ENCODE measurements at places on chromosomes 6 and 20.

DNA sequence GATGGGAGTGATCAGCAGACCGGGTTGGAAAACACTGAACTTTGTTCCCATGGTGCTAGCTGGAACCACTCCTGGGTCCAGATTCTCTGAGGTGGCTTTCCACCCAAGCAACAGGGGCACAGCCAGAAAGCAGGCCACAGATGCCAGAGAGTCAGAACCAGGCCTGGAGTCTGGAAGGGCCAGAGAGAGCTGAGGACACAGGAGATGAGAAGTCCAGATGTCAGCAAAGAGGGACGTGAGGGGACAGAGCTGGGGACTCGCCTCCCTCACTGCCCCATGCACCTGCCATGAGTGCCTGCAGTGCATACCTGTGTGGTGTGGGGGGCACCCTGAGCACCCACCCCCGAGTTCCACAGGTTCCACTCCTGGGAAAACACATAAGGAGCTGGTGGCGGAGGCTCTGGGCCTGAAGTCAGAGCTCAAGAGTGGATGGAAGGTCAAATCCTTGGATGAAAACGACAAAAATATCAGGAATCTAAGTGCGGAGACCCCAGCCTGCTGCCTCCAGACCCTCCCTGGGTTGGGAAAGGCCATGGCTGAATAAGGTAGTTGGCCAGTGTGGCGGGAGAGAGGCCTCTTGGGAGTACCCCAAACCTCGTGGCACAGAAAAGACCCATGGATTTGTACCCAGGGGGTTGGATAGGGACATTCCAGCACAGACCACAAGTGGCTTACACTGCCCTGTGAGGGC is 224.2 kb downstream of the SYNDIG1 start:
- no peak for DNase-seq

DNA sequence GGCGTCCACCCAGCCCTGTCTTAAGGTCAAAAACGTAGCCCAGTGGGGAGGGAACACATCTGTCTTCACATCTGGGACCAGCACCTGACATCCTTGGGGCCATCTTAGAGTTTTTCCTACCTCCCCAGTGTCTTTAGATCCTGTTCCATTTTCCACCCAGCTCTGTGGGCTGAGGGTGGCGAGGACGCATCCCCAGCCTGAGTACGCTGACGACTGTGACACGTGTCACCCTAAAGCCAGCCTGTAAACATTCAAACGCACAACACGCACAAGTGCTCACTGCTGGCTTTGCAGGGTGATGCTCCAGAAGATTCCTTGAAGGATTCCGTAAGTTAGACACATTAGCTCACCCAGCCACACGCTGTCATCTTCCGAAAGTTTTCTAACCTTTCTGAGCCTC is 215.9 kb downstream of the TAF4 start:
- no peak for DNase-seq

- peak; percentile 72 for DNase-seq
Measured at GRCh38 chr20:41672282-41672681, 54.1 kb upstream of the CHD6 start.

DNA sequence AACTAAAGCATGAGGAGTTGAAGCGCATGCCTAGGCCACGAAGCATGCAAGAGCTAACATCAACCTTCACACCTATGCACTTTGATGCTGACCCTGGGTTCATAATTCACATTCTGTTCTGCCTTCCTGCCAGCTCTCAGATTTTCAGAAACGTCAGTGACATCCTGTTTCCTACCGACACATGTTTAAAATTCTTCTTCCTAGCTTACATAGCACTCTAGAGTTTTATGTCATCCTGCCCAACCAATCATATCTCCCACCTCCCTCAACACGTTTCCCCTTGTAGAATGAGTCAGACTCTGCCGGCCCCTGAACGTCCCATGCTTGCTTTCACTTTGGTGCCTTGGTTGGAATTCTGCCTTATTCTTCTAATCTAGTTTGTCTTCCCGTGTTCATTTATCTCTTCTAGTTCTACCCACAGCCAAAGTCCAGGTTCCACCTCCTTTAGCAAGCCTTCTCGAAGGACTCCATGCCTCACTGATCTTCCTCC is 97.2 kb upstream of the MAP7 start:
- no peak for DNase-seq

DNA sequence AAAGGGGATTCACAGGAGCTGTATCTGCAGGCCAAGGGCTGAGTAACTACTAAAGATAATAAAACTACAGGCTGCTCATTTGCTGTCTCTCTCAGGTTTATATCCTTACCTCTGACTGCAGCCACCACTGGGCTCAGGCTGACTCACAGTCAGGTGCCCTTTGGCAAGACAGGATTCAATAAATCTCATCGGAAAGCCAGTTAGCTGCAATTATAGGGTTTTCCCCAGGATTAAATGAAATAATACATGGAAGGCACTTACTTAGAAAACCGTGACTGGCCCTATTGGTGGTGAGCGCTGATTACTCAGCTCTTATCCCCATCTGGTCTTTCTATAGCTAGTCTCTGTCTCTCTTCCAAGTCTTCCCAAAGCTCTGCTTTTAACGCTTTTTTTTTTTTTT is 26.4 kb downstream of the RMND1 start:
- no peak for DNase-seq

DNA sequence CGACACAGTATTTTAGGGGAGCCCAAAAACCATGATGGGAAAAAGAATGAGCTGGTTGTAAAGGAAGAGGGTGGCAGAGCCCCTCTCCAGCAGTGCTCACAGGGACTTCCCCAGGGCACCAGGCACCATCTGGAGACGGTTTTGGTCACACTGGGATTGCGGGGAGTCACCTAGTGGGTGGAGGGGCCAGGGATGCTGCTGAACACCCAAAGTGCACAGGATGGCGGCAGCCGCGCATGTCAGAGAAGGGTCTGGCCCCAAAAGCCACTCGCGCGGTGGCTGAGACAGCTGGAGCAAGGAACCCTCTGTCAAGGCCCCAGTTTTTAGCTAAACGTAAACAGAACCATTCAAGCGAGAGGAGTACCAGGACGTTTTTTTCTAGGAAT is 10.8 kb downstream of the CTSZ start:
- no peak for DNase-seq

DNA sequence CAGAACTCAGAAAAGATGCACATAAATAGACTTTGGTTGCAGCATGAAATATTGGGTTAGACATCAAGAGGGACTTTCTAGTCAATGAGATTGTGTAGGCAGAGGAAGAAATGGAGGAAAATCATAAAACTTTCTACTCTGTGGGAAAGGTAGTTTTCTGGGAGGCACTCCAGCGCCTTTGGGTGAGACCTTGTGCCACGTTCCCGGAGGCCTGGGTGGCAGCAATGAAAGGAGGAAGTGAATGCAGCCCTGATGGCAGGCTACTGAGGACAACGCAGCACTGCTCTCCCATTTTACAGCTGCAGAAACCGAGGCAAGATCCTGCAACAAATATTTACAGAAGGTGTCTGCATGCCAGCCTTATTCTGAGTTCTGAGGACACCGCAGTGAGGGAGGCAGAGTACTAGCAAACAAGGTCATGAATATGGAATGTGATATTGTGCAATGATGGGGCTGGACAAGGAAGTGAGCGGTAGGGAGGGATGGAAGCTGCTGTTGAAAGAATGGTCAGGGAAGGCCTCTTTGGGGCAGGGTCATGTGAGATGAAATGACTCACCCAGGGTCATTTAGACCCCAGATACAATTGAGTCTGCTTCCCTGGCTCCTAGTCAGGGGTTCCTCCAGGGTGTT is 159.1 kb downstream of the TFAP2C start:
- DNase-seq = no peak

DNA sequence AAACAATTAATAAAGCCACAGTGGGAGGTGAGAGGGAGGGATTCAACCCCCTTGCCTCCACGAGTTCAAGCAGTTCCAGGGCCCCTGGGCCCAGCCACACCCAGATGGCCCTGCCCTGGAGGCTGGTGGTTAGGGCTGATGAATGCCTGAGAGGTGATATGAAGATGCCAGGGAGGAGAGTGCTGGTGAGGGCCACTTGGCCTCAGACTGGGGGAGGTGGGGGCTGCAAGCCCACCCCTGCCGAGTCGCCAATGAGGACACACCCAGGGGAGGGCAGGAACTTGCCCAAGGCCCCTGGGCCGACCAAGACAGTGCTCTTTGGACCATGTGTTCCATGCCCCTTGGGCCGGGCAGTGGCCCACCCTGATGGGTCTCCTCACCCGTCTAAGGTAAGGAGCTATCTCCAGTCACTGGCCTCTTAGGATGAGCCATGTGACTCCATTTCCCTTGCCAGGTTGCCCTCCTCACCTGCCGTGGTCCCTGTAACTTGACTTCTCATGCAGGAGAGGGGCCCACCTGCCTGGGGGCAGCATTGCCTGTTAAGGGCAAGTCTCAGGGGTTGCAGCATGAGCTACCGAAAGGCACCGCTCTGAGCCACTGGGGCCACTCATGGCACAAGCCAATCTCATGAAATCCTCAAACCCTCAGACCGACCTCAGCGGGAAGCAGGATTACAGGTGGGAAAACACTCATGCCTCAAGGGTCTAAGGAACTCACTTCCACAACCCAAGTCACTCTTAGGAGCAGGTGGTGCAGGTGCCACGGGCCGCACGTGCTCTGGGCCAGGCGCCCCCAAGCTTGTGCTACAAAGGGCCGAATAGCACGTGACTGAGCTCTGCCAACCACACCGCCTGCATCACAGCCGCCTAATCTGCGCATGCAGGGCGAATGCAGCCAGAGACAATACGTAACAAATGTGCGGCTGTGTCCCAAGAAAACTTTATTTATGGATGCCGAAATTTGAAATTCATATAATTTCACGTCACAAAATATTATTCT is 147.4 kb upstream of the MLN start:
- no peak for DNase-seq

DNA sequence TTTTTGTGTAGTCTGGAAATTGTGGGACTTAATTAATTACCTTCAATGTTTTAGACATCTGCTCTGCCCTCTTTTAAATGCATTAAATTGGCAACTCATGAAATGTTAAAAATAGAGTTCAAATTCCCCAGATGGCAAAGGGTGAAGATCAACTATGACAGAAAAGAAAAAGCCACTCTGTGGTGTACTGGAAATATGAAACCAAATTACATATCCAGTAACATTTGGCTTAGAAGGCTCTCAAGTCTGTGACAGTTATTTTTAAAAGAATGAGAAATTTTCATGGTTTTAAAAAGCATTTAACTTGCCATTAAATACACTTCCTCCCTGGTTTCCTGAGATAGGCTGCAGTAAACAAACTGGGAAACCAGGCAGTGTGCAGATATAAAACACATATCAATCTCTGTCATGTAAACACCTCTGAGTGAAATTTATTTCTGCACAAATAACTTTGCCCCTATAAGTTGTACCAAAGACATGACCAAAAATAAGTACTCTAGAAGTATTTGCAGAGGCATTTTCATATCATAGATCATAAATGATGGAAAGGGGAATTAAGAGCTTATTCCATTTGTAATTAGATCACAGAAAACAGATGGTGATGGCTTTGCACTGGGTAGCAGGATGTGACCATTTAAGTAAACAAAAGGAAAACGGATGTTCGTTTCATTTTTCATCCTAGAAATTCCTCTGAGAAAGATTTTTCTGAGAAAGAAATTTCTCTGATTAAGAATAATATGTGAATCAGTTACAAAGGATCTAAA is 360.1 kb downstream of the SAMD5 start:
- DNase-seq = no peak

- DNase-seq = no peak
Measured at GRCh38 chr6:111724039-111724438, 118.4 kb upstream of the TRAF3IP2 start.

GRCh38 chr6:157650261-157650640 is 172.8 kb upstream of the SNX9 start:
- no peak for DNase-seq

DNA sequence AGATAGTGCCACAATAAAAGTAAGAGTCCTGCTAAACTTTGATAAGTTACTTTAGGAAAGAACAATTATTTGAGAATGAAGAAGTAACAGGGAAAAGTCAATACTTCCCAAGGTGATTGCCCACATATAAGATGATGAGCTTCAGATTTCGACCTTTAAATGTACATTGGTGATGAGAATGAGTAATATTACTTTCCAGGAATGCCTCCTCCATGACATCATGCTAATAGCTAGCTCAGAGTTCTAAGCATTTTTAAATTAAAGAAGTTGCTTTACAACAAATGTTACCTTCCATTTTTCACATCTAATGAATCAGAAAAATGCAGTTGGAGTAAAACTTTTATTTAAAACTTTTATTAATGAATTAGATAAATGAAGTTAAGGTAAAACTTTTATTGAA is 22.5 kb upstream of the OPN5 start:
- DNase-seq = no peak

DNA sequence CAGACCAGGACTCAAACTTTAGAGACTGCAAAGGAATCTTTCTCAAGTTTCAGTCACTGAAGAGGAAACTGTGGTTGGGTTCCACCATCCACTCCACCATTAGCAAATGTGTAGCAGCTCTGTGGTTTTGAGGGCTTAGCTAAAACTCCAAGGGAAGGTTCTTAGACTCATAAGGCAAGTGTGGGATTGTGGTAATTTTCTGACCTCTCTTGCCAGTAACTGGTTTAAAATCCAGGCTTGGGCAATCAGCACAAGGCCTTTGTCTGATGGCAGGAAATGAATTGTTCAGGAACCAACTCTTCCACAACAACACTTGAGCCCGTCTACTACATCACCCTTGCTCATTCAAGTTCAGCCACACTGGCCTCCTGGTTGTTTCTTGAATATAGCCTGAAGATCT is 68.6 kb upstream of the FBXL4 start:
- no peak for DNase-seq

- no peak for DNase-seq
Measured at GRCh38 chr6:68196645-68197044, 438.4 kb upstream of the ADGRB3 start.

DNA sequence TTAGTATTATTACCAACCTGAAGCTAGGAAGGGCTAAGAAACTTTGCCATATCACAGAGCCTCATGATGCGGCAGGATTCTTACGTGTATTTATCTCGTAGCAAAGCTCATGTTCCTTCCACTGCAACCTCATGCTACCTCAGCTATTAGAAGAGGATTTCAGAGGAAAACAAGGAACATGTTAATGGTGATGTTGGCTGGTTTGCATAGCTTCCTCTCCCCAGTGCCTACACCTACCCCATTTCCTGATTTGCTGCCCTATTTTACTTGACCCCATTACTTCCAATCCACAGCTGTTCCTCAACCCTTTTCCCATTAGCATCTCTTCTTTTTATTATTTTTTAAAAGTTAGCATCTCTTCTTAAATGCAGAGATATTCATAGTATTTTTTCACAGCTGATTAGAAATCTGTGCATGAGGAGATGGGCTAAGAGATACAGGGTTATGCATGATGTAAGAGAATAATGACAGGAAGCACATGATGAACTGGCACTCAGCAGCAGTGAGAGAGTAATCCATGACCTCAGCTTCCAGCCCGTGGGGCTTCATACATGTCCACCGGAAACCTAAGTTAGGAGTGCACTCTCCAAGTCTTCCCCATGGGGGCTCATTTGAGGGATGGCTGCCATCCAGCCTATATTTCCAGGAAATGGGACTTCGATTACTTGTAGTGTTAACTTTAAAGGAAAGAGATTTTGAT is 106.1 kb upstream of the ASF1A start:
- DNase-seq = no peak

- no peak for DNase-seq
Measured at GRCh38 chr6:124963831-124964763, 1.9 kb downstream of the RNF217 start.

Data from esophagus muscularis mucosa (tissue), 4 donors.